HFFc6 (cell line): ENCODE measurements at places on chromosomes 16 and 17. TPM values are rescaled to one million over a fixed set of nuclear protein-coding genes. Genes with fewer than 3 reads are reported as not detected.

The RPH3AL gene
- 1.8 and 2.3 TPM in 2 replicates for total RNA-seq

DNA sequence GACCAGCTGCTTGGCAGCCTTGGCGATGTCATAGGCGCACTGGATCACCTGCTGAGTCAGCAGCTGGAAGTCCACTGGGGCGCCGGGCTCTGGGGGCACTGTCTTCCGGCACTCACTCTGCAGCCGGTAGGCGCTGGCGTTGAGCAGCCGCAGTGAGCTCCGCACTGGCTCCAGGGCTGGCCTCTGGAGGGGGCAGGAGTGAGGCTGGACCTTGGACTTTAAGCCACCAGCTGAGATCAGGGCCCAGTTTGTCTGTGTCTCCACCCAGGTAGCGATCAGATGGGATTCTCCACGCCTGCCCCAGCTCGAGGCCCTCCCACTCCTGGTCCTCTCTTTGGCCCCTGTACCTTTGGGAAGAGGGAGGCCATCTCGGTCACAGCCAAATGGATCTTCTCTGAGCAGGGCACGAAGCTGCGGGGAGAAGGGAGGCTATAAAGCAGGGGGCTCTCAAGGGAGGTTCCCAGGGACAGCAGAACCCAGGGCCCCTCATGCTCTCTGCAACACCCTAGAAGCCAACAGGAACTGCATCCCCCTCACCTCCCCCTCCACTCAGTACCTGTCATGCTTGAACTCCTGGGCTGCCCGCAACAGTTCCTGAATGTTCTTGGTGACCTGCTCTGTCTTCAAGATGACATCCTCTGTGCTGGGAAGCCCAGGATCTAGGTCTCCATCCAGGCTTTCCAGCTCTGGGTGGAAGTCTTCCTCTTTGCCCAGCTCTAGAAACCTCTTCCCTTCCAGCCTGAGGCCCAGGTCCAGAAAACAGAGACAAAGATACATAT is 6.4 kb downstream of the TP53I13 start:
- no peaks in the 10 kb centered on the region for H3K27me3 ChIP-seq
- H3K4me3 ChIP-seq = no peak overlapping the region
- no peak for DNase-seq
- H3K36me3 ChIP-seq = peaks cover 5% of the 10 kb centered on the region
- H3K4me1 ChIP-seq = peaks cover 13% of the 10 kb centered on the region

GRCh38 chr17:36533935-36534839 is 481 bp downstream of the MYO19 start:
- H3K4me1 ChIP-seq = peaks cover 25% of the 10 kb centered on the region
- H3K36me3 ChIP-seq = peaks cover 43% of the 10 kb centered on the region
- H3K4me3 ChIP-seq = peak overlapping the region; percentile 95
- peak; percentile 43 for DNase-seq
- H3K27ac ChIP-seq = peak overlapping the region; percentile 99

The ABCA6 gene
- total RNA-seq = not detected in 3 replicates

DNA sequence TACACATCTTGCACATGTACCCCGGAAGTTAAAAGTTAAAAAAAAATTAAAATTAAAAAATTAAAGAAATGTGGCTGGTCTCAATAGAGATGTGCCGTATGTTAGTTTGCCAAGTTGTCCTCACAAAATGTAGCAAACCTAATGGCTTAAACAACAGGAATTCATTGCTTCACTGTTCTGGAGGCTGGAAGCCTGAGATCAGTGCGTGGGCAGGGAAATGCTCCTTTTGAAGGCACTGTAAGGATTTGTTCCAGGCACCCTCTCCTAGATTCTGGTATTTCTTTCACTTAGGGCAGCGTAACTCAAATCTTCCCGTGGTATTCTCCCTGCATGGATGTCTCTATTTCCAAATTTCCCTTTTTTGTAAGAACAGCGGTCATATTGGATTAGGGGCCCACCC is 32.7 kb upstream of the MON1B start:
- DNase-seq = no peak
- H3K27ac ChIP-seq = no peak overlapping the region
- H3K27me3 ChIP-seq = peaks cover 1% of the 10 kb centered on the region; the same call in 1 of the 2 replicates

DNA sequence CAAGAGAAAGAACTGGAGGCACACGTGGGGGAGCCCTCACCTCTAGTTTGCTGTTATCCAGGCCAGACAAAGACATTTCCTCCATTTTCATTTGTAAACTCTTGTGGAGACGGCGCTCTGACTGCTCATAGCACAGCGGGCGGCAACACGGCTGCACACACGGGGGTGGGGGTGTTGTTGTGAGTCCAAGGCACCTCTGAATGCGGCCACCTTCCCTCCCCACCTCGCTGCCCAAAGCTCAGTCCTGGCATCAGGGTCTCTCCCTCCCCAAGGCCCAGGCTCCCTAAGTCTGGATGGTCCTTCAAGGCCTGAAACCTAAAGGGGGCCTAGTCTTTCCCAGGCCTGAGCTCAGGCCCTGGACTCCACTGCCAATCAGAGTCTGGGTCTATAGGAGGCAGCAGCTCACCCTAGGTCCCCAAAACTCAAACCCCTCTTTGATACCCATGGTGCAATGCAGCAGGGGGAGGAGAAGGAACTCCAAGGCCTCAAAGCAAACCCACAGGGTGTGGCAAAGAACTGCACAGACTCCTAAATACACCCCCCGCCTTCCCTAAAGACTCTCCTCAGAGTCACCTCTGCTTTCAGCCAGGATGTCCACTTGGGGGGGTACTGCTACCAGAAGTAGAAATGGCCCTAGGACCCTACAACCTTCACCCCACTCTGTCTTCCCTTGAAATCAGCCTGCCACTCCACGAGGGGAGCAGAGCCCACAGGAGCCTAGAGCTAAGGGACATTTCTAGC is 1.5 kb downstream of the ATXN7L3 start:
- no peaks in the 10 kb centered on the region; the same call in 1 of the 2 replicates for H3K27me3 ChIP-seq
- peak overlapping the region; percentile 76 for H3K27ac ChIP-seq
- peak overlapping the region; percentile 84 for H3K4me3 ChIP-seq
- peaks cover 17% of the 10 kb centered on the region for H3K36me3 ChIP-seq
